ENCODE measurements at places on chromosomes 5 and 9.

DNA sequence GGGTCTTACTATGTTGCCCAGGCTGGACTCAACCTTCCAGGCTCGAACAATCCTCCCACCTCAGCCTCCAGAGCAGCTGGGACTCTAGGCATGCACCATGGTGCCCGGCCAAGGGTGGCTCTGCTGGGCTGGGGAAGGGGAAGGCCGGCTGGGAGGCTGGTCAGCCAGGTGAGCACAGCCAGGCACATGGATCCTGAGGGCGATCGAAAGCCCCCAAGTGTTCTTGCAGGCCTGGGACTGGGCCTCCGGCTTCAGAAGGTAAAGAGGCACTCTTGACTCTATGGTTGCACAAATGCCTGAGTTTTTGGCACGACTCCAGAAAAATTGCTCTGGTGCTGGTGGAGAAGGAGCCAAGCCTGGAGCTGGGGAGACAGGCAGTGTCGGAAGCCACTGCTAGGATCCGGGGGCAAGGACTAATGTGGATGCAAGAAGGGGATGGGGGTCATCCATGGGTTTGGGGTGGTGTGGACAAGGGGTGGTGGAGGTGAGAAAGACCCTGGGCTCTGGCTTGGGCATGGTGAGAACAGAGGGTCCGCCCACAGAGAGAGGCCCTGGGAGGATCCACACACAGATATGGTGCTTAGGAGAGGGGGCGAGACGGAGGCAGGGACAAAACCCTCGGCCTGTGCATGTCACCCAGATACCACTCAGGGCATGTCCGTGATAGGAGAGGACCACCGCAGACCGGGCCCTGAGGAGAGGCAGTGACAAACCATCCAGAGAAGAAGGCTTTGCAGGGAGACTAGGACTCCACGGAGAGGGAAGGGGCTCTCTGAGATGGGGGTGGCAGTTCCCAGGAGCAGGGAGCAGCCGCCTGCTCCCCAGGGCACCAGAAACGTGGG, 51.1 kb upstream of the COL5A1 start:
- H3K27me3 ChIP-seq: no peaks in the 10 kb centered on the region
- DNase-seq: no peak
- no peaks in the 10 kb centered on the region for H3K4me1 ChIP-seq

DNA sequence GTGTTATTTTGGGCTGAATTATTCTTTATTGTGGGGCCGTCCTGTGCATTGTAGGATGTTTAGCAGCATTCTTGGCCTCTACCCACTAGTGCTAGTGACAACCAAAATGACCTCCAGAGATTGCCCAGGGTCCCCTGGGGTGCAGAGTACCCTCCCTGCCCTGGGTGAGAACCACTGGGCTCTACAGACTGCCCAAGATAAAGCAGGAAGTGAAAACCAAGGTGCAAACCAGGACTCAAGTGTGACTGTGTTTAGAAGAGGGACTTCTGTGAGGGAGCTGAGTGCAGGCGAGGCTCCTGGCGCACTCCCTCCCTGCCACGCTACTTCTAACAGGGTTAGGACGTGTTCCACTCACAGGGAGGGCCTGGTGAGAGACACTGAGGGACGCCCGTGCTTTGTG, 41.6 kb downstream of the USP20 start:
- H3K4me3 ChIP-seq: no peak overlapping the region
- no peak overlapping the region for H3K27ac ChIP-seq
- peaks cover 13% of the 10 kb centered on the region for H3K4me1 ChIP-seq

DNA sequence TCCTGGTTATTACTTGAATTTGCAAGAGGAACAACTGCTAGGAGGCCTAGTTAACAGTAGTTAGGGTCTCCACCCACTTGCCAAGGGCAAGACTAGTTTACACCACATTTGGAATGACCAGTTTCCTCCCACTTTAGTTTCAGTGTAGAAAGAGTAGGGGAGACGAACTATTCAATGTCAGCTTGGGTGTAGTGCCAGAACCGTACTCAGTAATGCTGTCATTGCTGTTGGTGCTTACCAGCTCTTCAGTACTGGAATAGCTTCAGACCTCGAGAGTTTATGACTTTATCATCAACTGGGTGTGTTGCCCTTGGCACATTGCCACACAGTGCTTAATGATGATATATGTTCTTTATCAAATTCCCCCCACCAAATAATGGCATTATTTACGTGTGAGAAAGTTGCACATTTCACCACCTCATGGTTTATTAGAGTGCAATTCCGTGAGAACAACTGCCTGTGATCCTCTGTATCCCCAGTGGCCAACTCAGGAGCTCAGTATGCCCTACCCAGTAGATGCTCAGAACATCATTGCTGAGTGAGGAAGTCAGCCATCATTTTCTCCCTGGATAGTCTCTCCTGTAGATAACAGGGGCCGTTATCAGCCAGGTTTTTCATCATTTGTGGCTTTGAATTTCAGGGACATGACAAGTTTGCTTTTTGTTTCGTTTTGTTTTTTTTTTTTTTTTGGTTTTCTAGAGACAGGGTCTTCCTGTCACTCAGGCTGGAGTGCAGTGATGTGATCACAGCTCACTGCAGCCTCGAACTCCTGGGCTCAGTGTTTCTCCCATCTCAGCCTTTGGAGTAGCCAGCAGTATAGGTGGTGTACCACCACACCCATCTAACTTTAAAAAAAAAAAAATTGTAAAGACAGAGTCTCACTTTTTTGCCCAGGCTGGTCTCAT, 67.3 kb downstream of the DOCK8 start:
- H3K4me3 ChIP-seq: no peak overlapping the region
- no peak overlapping the region for H3K27ac ChIP-seq
- peaks cover 29% of the 10 kb centered on the region for H3K4me1 ChIP-seq
- DNase-seq: no peak
- H3K27me3 ChIP-seq: no peaks in the 10 kb centered on the region
- peaks cover 90% of the 10 kb centered on the region for H3K36me3 ChIP-seq

DNA sequence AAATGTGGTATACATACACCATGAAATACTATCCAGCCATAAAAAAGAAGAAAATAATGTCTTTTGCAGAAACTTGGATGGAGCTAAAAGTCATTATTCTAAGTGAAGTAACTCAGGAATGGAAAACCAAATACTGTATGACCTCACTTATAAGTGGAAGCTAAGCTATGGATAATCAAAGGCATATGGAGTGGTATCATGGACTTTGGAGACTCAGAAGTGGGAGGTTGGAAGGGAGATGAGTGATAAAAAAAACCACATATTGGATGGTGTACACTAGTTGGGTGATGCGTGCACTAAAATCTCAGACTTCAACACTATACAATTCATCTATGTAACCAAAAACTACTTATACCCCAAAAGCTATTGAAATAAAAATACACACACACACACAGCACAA, 24.5 kb downstream of the ADAMTS12 start:
- no peaks in the 10 kb centered on the region for H3K36me3 ChIP-seq
- no peak overlapping the region for H3K4me3 ChIP-seq
- H3K27me3 ChIP-seq: no peaks in the 10 kb centered on the region
- no peak overlapping the region for H3K27ac ChIP-seq

DNA sequence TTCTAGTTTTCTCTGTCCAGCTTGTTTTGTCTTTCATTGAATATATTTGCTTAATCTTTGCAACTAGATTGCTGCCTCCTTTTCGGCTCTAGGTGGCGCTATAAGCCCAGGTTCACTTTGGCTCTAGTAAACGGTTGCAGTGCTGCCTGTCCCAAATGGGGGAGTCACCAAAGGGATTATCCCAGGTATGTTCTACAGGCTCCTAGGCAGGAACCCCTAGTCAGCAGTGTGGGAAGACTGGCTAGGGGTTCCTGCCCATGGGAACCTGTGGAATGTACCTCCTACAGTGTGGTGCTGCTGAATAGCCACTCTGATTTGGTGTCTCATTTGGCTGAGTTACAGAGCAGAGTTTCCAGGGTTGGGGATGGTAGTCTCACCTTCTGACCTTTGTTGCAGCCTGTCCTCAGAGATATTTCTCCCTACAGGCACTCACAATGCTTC, 85.2 kb downstream of the ARSB start:
- no peaks in the 10 kb centered on the region for H3K27me3 ChIP-seq
- DNase-seq: no peak
- no peak overlapping the region for H3K4me3 ChIP-seq
- H3K4me1 ChIP-seq: peaks cover 3% of the 10 kb centered on the region
- H3K27ac ChIP-seq: no peak overlapping the region

DNA sequence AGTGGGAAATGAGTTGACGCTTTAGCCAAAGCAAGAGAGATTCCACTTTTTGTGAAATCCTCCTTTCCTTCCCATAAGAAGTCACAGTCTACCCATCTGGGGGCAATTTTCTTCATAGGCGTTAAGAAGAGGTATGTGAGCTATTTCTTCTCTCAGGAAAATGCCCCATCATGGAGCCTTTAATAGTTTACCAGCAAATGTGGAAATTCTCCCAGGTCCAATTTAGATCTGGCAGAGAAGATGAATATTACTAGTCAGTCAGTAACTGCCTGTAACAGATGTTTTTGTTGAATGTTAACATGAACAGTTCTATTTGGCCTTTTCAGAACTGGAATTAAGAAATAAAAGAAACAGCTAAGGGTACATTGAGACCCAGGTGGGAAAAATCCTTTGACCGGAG, 156.4 kb upstream of the RFX3 start:
- H3K27me3 ChIP-seq: no peaks in the 10 kb centered on the region
- no peak for DNase-seq
- H3K27ac ChIP-seq: no peak overlapping the region
- H3K4me3 ChIP-seq: no peak overlapping the region

DNA sequence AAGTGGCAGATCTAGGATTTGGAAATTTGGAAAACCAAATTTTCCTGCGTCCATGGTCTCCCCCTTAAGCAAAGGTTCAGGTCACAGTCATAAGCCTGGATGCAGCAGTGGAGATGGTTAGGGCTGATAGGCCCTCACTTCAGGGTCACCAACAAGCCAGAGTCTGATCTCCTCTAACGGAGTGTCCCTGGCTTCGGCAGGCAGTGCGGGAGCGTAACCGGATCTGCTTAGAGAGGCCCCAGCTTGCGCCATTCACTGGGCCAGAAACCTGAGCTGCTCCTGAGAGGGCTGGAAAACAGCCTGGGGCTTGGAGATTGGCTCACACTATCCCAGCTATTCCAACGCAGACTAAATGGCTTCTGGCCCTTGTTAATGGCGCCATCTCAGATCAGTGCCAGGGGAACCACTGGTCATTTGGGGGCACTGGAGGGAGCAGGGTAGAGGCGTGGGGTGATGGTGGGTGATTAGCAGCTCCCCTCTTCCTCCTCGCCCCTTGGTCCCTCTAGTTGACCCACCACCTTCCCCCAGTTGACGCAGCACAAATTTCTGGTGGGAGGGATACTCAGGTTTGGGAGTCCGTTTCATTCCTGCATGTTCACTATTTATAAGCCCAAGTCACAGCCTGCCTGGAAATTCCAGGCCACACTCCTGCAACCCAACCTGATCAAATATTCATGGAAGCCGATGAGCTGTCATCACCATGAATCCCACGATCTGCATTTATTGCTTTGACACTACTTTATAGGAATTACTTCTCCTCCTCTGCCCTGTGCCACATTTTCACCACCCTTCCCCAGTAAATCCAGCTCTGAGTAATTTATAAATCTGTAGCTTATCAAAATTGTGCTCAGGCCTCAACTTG, 134.6 kb upstream of the CPEB4 start:
- DNase-seq: no peak
- peaks cover 3% of the 10 kb centered on the region for H3K4me1 ChIP-seq
- H3K36me3 ChIP-seq: no peaks in the 10 kb centered on the region
- no peak overlapping the region for H3K4me3 ChIP-seq
- no peaks in the 10 kb centered on the region for H3K27me3 ChIP-seq

DNA sequence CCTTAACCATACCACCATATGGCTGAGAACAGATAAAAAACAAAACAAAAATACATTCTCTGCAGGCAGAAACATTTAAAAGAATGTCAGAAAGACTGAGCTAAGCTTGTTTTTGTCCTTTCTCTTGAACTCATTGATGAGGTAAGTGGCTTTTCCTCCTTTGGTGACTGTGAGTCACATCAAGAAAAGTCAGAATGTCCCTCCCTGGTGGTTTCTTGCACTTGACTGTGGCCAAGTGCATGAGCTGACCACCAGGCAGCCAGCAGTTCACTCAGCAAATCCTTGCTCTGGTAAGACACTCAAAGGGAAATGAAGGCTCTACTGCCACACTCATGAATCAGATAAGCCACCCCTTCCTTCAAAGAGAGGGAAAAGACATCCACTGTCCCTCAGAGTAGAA, 970.9 kb downstream of the TAF11L14 start:
- DNase-seq: no peak
- H3K27me3 ChIP-seq: no peaks in the 10 kb centered on the region
- no peaks in the 10 kb centered on the region for H3K36me3 ChIP-seq
- no peak overlapping the region for H3K4me3 ChIP-seq
- no peak overlapping the region for H3K27ac ChIP-seq
- no peaks in the 10 kb centered on the region for H3K4me1 ChIP-seq

GRCh38 chr9:136947955-136948510, 3.0 kb downstream of the C8G start:
- no peaks in the 10 kb centered on the region for H3K36me3 ChIP-seq
- H3K4me1 ChIP-seq: peaks cover 52% of the 10 kb centered on the region
- H3K27ac ChIP-seq: peak overlapping the region; percentile 3
- no peak overlapping the region for H3K4me3 ChIP-seq
- DNase-seq: no peak

DNA sequence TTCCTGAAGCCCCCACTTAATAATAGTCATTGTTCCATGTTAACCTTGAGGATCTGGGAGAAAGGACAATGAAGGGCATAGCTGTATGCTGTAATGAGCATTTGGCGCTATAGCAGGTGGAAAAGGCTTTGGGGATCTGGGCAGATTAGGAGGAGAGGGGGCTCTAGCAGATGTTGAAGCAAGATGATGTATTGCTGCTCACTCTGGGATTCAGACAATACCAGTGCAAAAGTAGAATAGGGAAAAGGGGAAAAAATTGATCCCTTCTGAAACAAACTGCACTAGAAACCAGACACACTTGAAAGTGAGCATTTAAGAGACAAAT, 575.3 kb upstream of the MEF2C start:
- H3K4me3 ChIP-seq: no peak overlapping the region
- H3K4me1 ChIP-seq: no peaks in the 10 kb centered on the region
- no peaks in the 10 kb centered on the region for H3K36me3 ChIP-seq
- H3K27ac ChIP-seq: no peak overlapping the region
- no peak for DNase-seq
- no peaks in the 10 kb centered on the region for H3K27me3 ChIP-seq
